ENCODE measurements at places on chromosomes 5 and 9.

- DNase-seq = no peak
Measured at GRCh38 chr5:127596501-127596900, 52.4 kb upstream of the CTXN3 start.

DNA sequence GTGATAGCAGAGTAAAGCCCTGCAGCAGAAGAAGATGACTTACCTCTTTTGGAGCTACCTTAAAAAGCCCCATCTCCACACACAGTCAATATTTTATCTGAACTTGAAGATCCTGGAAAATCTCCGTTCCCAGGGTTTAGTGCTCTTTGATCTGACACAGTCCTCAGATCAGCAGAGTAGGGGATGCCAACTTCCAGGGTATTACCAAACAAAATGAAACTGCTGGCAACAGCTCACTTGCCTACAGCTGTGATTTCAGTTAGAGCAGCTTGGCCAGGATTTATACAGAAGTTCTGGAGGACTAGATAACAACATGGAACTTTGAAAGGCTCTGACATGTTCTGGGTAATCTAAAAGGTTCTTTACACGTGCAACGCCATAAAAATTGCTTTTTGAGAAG lies 1537.8 kb upstream of the ACO1 start:
- no peak for DNase-seq

- no peak for DNase-seq
Measured at GRCh38 chr9:38432922-38433510, 8.8 kb upstream of the IGFBPL1 start.

GRCh38 chr5:11153670-11154382 lies 392.8 kb upstream of the DAP start:
- no peak for DNase-seq

- no peak for DNase-seq
Measured at GRCh38 chr5:126122942-126123341, 300.3 kb upstream of the GRAMD2B start.

GRCh38 chr5:153480401-153480800 lies 10.1 kb upstream of the GRIA1 start:
- no peak for DNase-seq

DNA sequence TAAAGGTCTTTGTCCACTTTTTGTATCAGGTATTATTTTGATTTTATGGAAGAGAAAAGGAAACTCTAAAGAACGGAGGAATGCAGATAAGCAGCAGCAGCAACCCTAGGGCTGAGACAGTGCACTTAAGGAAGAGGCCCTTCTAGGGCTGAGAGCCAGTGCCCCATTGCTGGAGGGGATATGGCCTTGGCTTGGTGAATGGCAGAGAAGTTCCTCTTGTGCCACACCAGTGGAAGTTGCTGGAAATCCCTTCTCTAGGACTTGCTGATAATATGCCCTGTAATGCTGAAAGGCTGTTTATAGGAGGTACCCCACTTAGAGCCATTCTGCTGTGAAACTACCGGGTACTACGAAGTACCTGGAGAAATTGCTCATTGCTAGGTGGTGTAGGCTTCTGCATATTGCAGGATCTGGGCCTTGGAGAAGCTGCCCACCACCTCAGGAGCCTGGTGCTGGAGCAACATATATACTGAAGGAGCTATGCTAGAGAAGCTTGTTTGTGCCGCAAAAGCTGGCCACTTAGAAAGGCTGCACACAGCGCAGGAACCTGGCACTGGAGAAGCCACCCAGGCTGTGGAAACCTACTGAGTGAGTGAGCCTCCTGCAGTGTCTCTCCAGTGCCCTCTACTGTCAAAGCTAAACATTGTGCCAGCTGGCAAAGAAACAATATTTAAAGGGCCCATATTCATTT lies 9.6 kb upstream of the UBTD2 start:
- DNase-seq = peak; percentile 30

DNA sequence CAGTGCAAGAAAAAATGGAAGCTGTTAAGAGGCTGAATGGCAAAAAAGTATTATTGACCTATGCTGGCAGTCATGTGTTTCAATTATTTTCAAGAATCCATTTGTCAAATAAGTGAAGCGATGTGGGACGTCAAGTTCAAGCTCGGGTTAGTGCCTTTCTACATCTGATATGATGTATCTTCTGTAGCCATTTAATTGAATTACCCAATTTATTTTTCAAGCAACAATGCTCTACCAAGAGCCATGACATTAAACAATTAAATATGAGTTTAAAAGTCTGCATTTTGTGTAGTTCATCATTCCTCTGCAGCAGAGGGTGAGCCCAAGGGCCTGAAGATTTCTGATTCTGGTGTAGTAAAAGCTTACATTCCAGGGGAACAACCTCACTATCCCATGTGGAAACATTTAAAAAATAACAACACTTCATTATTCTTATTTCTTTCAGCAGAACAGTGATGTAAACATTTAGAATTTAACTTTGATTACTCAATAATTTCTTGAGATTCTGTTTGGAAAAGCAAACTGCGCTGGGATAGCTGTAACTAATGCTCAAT lies 619.7 kb upstream of the ARRDC3 start:
- no peak for DNase-seq

- peak; percentile 13 for DNase-seq
Measured at GRCh38 chr5:43191740-43192557, at the start of gene NIM1K. TSS of gene NIM1K (plus strand) at chr5:43192225. CDS start at chr5:43245776, 53,551 bp downstream.

DNA sequence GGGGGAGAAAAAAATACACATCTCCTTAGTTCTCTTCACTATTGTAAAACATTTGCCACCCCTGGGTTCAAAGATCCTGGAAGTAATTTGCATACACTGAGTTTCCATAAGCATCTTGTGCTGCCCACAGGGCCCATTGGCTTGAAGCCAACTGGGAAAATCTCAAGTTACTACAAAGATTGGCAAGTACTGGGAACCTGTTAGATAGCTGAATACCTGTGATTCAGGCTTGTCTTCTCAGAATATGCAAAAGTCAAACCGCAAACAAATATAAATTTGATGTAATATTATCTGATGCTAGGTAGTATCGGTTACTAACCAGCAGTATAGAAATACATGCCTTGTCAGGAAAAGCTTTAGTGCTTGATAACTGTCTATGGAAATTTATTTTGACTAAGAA lies 156.9 kb upstream of the FST start:
- no peak for DNase-seq

DNA sequence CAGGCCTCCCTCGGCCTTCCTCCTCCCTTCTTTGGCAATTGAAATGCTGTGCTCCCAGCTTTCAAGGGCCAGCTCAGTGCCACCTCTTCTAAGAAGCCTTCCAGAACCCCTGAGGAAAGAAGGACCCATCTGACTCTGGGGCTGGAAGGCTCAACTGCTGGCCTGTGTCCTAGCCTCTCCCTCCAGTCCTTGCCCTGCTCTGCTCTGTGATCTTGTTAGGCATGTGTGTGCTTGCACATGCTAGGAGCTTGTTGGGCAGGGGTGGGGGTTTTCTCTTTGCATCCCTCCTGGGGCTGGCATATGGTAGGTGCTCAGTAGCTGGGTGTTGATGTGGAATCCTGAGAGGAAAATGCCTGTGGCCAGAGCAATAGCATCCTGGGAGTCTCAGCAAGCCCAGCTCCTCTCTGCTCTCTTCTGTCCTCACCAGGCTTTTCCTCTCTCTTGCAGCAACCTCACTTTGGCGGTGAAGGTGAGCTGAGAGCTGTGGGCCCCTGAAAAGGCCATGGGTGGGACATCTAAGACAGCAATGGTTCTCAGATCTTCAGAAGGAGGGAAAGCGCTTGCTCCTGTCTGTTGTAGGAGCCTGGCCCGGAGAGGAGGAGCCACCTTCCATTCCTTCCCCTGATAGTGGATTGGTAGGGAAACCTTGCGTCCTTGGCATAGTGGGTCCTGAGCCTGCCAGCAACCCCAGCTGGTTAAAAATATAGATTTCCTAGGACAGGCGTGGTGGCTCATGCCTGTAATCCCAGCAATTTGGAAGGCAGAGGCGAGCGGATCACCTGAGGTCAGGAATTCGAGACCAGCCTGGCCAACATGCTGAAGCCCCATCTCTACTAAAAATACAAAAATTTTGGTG lies 9.9 kb downstream of the DOLK start:
- no peak for DNase-seq

DNA sequence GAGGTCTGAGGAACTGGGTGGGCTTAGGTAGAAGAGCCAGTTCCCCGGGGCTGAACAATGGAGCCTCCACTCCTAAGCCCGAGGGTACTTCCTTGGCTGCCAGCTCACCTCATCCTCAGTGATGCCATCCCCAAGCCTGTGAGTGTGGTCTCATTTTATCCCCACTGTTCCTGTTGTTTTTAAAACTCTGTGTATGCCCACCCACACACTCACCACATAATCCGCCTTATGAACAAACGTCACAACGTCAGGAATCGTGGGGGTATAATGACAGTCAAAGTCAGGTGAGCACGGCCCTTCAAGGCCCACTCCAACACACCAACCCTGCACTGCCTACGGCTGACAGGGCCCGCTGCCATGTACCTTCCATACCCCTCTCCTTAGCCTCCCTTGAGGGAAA lies 61.1 kb downstream of the PTCH1 start:
- no peak for DNase-seq

GRCh38 chr5:50720061-50720710 lies 53.7 kb downstream of the PARP8 start:
- no peak for DNase-seq

DNA sequence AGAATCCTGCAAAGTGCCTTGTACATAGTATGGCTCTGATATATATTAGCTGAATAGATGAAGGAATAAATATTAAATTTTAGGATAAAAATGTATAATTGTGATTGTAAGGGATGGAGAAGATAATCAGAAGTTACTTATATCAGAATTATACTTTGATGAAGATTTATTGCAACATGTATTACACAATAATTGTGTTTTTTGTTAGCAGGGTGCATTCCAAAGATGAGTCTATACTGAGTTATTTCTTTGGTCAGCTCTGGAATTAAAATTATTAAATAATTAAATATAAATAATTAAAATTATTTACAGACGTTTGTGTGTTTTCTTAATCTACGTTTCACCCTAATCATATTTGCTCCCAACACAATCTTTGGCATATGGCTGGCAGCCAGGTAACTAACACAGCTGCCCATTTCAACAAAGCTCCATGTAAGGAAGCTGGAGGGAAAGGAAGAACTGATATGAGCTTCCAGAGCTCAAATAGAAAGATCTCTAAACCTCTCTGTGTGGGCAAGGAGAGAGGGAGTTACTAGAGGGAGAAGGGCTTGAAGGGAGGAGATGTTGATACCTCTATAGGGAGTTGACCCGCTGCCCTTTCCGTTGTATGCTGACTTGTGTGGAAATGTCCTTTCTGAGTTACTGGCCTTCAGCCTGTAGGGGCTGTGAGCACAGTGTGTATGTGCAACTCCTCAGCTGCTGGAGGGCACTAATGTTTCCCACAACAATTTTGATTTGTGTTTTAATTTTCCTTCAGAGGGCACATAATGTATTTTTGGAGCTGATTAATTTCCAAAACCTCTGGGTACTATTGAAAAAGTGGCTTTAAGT lies 403.4 kb downstream of the MAN2A1 start:
- DNase-seq = no peak

DNA sequence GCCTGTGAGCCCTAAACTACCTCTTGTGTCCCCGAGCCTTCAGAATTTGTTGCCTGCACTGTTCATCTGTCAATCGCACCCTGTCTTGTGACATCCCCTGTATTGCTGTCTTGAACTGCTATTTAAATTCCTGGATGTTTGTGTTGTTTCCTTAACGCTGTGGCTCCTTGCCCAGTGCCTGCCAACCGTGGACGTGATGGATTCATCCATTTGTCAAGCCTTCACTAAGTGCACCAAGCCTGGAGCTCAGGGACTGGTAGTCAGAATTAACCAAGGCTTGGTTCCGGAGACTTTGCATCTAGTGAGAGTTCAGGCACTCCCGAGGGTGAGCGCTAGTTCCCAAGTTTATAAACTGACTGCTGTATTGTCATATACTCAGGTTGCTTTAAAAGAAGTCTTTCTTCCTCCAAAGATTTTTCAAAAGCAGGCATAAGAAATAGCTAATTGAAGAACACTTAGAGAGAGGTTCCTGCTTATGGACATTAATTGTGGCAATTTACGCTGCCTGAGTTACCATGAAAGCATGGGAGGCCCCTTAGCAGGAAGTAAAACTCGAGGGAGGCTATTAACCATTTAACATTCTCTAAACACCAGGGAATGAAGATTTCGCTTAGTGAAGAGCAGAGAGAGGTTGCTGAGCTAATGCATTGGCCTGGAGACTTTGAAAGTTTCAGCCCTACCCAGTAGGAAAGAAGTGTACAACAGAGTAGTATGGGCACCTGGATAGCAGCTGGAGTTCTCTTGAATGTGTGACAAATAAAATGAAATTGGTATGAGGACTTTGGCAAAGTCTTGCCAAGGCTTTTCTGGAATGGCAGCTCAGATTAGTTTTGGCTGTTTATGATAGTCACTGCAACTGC lies 29.0 kb downstream of the RGS3 start:
- no peak for DNase-seq

- no peak for DNase-seq
Measured at GRCh38 chr5:80076131-80077050, 41.2 kb downstream of the THBS4 start.

GRCh38 chr5:176727983-176728675 lies 80.8 kb downstream of the TSPAN17 start:
- no peak for DNase-seq

DNA sequence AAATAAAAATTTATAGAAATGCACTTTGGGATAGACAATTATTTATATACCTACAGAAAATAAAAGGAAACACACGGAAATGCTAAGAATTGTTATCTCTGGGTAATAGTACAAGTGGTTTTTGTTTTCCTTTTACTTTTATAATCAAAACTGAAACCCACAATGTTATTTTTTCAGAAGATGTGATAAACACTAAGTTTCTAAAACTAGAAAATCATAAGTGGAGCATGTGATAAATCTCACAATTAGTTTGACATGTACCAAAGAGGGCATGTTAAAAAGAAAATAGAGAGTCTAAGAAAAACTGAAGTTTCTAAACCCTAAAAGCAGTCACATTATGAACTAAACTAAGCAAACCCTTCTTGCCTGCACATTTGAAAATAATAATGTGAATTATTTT lies 61.1 kb downstream of the OXCT1 start:
- DNase-seq = no peak

- no peak for DNase-seq
Measured at GRCh38 chr9:91515074-91515687, 91.5 kb upstream of the NFIL3 start.

DNA sequence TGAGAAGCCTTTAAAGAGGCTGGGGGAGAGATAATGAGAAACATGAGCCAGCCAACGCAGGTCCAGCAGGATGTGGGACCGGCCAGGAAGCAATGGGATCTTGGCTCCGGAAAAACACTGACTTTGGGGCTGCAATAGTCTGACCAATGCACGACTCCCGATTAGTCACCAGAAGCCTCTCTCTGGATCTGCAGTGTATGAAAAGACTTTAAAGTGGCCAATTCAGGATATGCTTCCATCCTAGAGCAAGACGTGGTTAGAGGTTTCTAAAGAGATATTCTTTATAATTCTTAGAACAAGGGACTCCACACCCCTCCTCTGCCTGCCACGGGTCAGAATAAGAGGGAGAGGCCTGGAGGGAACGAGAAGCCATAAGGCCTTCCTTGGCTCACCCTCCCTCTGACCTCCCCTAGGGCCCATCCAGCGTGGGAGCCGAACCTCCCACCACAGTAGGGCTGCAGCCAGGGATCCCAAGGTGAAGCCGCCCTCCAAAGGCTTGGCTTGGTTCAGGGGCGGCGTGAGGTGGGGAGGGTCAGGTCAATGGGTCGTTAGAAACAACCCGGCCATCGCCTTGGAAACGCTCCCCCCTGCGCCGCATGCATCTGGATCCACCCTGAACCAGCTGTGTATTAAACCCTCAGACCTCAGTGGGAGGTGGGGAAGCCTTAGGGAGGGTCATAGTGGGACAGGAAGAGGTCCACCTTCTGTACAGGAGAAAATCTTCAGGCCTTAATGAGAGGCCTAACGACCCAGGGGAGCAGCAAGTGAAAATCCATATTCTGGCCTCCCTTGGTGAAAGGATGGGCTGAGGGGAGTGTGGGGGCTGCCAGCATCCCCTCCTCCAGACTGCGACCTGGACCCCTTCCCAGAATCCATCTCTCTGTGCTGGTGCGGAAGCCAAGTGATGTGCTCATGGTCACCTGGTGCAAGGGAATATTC lies 11.1 kb downstream of the FGF1 start:
- DNase-seq = no peak

Data from activated CD8-positive, alpha-beta memory T cell treated with anti-CD3 and anti-CD28 coated beads for 48 hours (primary cell).